ENCODE measurements at places on chromosomes 11 and 22.
A peak's percentile ranks its signal among the peaks of the same experiment; 100 is the strongest.

DNA sequence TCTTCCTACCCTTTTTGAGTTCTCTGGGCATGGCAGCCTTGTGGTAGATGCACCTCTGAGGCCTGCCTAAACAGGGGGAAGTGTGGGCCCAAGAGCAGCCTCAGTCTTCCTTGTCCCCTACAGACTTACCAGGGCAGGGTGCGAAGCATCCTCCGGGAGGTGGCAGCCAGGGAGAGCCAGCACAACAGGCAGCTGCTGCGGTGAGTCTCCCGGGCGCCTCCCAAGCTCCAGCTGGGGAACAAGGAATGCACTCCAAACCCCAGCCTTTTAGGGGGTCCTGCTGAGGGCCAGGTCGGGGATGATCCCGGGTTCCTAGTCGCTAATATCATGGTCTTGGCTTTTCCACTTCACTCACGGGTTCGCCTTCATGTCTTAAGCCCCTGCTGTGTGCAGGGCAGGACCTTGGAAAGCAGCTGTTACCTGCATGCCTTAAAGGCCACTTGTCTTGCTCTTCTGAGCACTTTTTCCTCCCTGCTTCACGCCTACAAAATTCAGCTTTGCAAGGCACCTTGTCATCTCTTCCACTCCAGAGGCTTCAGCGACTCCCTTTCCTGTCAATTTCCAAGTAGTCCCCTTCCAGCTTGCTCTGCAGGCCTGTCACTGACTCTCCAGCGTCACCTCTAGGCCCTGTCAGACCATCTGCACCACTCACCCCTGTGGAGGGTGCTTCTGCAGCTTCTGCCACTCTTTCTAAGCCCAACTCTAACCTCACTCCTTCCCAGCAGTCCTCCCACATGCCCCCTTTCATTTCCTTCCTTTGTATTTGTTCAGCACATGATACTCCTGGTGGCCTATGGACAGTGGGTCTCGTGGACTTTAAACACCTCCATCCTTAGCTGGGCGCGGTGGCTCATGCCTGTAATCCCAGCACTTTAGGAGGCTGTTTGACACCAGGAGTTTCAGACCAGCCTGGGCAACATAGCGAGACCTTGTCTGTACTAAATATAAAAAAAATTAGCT lies 57.0 kb downstream of the PISD start:
- DNase-seq: no peak

GRCh38 chr22:35443338-35443737 lies 43.4 kb downstream of the MCM5 start:
- no peak for DNase-seq

- no peak for DNase-seq
These were observed 38.8 kb downstream of the LGR4 start for GRCh38 chr11:27433742-27434141.

GRCh38 chr11:12886508-12886907 lies 122.6 kb upstream of the RASSF10 start:
- DNase-seq: no peak

DNA sequence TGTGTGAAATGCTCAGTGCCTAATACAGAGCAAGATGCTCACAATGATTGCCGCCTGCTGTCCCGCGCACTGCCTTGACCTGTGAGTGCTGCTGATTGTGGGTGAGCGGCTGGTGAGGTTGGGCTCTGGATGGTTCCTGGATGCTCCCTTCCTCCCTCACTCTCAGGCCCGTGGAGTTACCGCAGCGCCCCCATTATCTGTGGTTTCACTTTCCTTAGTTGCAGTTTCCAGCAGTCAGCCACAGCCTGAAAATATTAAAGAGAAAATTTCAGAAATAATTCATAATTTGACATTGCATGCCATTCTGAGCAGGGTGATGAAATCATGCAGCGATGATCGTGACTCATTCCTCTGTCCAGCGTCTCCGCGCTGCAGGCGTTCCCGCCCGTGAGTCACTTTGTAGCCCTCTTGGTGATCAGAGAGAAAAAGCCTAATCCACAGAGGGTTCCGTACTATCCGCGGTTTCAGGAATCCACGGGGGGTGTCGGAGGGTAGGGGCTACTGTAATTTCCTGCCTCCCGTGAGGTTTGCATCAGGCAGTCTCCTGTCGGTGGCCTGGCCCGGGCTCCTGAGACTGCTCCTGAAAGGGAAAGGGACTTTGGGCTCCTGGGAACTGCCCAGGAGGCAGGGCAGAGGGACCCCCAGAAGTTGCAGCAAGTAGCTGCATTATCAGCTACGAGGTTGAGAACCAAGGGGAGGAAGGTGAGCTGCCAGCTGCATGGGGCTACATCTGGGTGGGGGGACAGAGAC lies 10.6 kb downstream of the RPL3 start:
- no peak for DNase-seq

GRCh38 chr11:88544656-88545280 lies 207.2 kb upstream of the CTSC start:
- DNase-seq: no peak

GRCh38 chr11:12813371-12814225 lies 139.4 kb downstream of the TEAD1 start:
- DNase-seq: no peak

DNA sequence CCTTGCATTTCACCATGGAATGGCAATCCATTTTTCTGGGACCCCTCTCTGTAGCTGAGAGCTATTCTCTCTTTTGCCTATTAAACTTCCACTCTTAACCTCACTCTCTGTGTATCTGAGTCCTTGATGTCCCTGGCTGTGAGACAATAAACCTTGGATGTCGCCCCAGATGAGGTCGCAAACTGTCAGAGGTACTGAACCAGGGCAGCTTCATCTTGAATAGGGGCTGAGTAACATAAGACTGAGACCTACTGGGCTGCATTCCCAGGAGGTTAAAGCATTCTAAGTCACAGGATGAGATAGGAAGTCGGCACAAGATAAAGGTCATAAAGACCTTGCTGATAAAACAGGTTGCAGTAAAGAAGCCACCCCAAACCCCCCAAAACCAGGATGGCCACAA lies 68.0 kb downstream of the RSF1 start:
- DNase-seq: no peak

- DNase-seq: peak; percentile 47
These were observed 3.9 kb downstream of the RASL10A start for GRCh38 chr22:29311464-29312217.

- no peak for DNase-seq
These were observed 10.8 kb upstream of the CYP2R1 start for GRCh38 chr11:14902650-14903350.

- DNase-seq: no peak
These were observed 25.9 kb downstream of the SCUBE1 start for GRCh38 chr22:43317239-43317638.

DNA sequence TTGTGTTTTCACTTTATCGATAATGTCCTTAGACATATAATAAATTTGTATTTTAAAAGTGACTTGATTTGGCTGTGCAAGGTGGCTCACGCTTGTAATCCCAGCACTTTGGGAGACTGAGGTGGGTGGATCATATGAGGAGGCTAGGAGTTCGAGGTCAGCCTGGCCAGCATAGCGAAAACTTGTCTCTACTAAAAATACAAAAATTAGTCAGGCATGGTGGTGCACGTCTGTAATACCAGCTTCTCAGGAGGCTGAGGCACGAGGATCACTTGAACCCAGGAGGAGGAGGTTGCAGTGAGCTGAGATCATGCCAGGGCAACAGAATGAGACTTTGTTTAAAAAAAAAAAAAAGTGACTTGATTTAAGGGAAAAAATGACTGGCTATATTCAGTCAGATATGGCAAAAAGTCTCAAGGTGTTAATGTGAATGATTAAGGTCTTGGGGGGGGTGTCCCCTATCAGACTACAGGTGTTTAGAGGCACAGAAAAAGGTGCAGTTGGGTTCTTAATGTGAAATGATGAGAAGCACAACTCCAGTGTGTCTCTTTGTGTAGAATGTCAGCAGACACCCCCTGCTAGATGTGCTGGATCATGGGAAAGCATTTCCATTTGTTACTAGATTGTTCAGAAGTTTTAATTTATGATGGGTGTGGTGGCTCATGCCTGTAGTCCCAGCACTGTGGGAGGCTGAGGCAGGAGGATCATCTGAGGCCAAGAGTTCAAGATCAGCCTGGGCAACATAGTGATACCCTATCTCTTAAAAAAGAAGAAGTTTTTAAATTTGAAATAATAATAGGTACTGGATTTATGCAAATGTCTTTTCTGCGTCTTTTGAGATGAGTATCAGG lies 17.0 kb downstream of the NEAT1 start:
- DNase-seq: no peak

DNA sequence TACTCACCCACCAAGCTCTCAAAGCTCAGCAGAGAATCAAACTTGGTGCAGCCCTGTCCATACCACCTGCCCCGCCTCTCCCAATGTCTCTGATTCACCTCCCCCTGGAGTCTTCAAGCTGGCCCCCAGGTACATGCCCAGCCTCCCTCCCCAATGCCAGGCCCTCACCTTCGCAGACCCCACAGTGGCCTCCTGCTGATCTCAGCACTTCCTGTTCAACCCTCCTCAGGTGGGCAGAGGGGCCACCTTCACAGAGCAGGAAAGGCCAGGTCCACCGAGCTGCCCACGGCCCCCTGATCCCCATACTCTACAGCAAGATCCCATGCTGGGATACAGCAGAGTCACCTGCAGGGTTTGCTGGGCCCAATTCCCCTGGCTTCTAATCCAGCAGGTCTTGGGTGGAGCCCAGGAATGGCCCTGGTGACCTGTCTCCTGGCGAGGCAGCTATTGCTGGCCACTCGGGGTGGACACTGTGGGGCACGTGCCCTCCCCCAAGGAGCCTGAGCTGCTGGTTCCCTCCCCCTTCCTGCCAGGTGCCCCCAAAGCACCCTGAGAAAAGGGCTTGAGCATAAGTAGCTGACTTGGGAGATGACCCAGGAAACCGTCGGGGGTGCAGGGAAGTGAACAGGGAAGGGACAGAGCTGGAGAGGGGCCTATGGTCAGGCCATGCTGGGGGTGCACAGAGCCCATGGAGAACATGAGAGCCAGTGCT lies 150.7 kb downstream of the BRD1 start:
- no peak for DNase-seq

GRCh38 chr22:44876921-44877320 lies 124.5 kb downstream of the ARHGAP8 start:
- no peak for DNase-seq

DNA sequence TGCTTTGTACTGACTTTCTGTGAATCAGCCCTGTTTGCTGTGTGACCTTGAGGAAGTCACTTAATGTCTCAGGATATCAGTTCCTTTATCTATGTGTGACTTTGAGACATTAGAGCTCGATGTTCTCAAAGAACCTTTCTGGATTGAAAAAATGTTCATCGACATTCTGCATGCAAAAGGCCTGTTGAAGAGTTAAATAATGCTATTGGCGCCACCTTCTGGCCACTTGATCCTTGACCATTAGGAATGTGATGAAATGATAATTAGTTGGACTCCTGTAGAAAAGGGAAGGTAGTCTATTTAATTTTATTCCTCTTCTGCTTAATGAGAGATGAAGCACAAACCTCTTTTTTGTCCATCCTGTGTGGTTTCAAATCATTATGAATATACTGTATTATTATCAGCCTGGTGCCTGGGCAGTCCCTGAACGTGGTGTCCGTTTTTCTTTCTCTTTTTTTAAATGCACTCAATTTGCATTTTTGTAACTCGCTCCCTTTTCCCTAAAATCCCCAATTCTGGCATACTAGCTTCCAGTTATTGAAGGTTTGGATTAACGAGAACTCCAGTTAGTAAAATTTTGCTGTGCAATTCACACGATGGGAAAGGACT lies 20.7 kb downstream of the ELF5 start:
- DNase-seq: peak; percentile 61

DNA sequence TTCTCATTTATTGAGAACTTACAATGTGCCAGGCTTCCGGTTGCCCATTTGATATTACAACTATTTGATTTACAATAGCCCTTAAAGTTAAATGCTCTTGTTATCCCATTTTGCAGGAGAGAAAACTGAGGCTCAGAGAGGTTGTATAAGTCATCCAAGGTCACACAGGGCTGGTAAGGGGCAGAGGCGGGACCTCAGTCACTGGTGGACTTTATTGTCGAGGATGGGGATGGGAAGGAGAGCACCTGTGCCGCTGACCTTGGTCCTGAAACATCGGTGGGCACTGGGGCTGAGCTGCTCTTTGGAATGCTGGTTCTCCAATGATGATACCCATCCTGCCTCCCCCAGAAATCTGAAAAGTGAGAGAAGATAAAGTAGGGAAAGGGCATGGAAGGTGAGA lies 265.4 kb downstream of the MIAT start:
- no peak for DNase-seq

DNA sequence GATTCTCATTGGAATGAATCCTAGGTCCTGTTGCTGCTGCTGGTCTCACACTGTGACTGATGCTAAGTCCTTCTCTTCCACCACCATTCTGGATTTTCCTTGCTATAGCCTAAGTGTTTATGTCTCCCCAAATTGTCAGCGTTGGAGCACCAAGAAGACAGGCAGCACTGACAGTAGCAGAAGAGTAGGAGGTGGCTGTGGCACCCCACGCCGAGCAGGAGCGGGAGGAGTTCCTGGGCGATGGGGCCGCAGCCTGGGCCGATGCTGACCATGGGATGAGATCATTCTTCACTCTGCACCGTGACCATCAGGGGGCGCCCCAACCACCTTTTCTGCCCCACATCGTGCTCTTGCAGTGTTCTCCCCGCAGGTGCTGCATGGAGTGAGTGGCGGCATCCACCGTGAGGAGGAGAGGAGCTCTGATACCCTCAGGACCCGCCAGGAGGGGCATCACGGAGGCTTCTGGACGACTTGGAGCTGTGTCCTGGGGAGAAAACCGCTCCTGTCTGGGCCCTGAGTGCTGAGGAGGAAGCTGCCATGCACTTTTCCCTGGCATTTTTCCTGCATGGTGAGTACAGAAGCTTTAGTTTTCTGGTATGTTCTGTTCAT lies 57.0 kb downstream of the LRRC74B start:
- DNase-seq: peak; percentile 52
